ENCODE measurements at places on chromosomes 16 and 17.

DNA sequence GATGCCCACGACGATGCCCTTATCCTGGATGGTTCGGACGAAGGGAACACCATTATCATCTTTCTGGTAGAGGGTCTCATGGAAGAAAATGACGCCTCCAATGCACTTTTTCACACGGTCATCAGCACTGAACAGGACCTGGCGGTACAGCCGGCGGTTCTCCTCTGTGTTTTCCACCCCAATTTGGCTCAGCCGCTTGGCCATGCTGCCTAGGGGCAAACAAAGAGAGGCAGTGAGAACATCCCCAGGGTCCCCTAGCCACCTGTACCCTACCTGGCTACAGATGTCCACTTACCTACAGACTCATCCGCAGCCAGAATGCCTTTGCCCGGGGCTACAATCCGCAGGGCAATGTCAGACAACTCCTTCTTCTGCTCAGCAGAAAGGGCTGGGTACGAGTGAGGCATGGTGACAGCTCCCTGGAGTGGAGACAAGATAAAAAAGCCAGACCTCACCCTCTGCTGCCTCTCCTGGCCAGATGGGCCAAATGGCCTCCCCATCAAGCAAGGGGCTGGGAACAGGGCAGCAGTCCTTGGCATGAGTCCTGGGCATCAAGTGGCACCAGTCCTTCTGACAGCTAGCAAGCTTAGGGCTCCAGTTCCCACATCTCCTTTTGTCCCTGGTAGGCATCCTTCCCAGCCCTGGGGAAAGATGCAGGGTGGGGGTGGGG is 1.4 kb downstream of the ALDOC start:
- DNase-seq = no peak

GRCh38 chr16:80051040-80051439 is 450.5 kb upstream of the MAF start:
- no peak for DNase-seq

DNA sequence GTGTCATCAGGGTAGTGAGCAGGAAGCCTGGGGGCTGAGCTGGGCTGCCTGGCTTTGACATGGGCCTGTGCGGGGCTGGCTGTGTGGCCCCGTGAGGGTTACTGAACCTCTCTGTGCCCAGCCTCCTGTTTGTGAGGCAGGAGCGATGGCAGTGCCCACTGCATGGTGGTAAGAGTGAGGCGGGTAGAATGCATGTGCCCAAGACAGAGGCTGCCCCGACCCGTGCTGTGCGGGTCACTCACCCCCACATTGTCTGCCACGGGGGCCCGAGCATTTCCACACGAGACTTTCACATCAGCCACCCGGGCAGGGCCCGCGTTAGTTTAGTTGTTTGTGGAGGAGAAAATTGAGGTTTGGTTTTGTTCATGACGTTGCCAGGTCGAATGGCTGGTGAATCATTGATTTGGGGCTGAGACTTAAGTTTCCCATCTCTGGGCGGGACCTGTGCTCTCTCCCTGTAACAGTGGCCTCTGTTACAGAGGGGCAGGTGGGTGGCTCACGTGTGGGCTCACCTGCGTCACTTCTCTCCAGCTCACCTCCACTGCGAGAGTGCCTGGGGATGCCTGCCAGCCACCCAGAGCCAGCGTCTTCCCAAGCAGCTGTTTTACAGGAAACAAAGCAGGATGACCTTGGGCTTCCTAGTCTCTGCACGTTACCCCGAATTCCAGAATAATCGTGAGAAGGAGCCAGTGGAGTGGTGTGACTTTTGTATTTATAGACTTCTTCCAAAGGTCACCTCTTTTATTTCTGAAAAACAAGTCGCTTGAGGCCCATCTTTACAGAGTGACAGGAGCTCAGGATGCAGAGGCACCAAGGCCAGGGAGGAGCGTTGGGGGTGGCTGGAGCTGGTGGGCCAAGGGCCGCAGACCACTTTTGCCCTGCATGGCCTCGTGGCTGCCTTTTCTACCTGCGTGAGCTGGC is 150.6 kb downstream of the RPTOR start:
- no peak for DNase-seq

- DNase-seq = no peak
Measured at GRCh38 chr17:79095345-79096055, 20.9 kb downstream of the ENGASE start.

DNA sequence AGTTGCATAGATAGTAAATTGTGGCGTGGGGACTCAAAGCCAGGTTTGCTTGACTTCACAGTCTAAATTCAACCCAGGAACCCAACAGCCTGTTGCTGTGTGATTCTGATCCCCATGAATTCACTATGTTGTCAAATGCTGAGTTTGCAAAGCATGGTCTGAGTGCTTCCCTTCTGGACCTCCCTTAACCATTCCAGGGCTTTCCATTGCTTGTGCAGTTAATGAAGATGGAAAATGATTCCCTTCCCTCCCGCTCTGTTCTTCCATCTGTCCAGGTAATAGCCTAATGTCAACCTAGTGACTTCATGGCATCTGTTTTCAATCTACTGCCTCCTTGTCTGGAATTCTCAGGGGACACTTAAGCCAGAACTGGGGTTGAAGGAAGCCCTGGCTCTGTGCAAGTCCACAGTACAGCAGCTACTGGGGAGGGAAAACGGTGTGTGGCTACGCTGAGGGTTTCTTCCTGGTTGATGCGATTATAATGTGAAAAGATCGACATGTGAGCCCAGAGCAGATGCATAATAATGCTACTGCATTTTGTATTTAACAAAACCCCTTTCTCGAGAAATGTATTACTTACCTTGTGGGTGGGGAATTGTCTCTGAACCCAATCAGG is 206.7 kb downstream of the CDH13 start:
- no peak for DNase-seq

GRCh38 chr17:79395066-79395465 is 215.8 kb downstream of the RBFOX3 start:
- no peak for DNase-seq

DNA sequence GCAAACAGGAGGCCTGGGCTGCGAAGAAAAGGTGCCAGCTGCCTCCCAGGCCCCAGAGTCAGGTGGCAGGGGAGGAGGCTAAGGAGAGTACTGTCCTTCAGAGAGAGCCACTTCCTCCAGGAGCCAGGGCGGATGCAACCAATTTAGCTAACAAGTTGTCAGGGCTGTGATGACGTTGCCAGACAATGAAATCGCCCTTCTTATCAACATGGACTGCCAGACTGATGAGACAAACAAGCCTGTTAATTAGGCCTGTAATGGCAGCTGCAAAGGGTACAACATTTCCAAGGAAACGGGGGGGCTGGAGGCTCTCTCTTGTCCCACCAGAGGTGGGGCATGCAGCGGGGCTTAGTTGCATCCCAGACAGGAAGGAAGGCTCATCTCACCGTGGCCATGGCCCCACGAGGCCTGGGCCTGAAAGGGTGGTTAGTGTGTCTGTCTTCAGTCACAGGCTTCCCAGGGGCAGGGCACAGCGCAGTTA is 111.8 kb downstream of the SDK2 start:
- DNase-seq = no peak

GRCh38 chr17:81339191-81339533 is 44.1 kb upstream of the SLC38A10 start:
- DNase-seq = no peak

DNA sequence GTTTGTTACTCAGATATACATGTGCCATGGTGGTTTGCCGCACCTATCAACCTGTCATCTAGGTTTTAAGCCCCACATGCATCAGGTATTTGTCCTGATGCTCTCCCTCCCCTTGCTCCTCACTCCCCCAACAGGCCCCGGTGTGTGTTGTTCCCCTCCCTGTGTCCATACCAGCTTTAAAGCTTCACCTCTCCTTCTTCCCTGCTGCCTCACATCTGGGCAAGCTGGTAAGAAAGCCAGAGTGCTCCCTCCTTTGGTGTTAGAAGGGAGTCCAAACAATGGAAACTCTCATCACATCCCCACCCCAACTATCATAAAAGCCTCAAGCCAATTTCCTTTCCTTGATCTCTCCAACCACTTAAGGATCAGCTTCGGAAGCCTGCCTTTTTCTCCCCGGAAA is 1115.6 kb upstream of the GOT2 start:
- DNase-seq = no peak

DNA sequence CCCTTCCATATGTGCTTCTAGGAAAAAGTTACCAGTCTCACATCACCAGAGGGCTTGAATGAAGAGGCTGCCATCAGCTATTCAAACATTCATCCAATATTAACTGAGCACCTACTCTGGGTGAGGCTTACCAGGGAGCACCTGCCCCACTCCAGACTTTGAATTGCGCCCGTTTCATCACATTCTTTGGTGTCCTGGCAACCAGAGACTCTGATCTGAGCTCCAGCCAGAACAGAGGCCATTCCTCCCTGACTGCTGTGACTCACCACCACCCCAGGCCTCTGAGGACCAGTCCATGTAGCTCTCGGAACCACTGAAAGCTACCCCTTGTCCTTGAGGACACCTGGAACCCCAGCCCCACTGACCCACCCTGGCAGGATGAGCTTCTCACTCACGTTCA is at the start of gene C16orf96:
C16orf96 (plus strand) TSS at position 229 of the 400 bp plus-strand sequence; CDS start at position 379, 150 bp downstream.
- no peak for DNase-seq

- no peak for DNase-seq
Measured at GRCh38 chr17:47251421-47251940, 2.1 kb upstream of the ITGB3 start.

DNA sequence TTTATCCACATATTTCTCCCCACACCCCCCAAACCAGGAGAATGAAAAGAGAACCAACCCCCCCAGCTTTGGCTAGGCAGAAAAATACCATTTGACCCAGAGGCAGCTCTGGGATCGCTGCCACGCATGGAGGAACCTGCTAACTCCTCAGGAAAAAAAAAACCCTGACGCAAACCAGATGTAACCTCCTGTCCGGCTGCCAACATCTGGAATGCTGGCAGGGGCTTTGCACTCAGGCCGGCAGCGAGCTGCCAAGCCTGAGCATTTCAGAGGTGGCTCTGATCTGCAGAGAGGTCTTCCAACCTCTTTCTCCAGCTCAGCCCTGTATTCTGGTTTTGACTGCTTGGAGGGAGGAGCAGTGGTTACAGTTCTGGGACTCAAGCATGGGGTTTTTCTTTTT is 8.2 kb downstream of the IGFBP4 start:
- DNase-seq = no peak

- no peak for DNase-seq
Measured at GRCh38 chr17:44518032-44518431, 14.8 kb upstream of the GPATCH8 start.

DNA sequence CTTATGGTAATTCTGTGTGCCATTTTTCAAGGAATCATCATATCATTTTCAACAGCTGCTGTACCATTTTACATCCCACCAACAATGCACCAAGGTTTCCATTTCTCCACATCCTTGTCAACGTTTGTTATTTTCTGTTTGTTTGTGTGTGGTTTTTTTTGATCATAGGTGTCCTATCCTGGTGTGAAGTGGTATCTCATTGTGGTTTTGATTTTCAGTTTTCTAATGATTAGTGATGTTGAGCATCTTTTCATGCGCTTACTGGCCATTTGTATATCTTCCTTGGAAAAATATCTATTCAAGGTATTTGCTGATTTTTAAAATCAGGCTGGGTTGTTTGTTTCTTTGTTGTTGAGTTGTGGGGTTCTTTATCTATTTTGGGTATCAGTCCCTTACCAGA is 15.0 kb downstream of the CHD9 start:
- no peak for DNase-seq

- DNase-seq = no peak
Measured at GRCh38 chr17:62824290-62825131, 16.4 kb upstream of the MARCHF10 start.

GRCh38 chr17:82231562-82232321 is 2.9 kb downstream of the SLC16A3 start:
- no peak for DNase-seq

- DNase-seq = no peak
Measured at GRCh38 chr16:28910086-28911031, 14.7 kb downstream of the RABEP2 start.

- no peak for DNase-seq
Measured at GRCh38 chr17:7348478-7349242, 3.3 kb upstream of the KCTD11 start.

DNA sequence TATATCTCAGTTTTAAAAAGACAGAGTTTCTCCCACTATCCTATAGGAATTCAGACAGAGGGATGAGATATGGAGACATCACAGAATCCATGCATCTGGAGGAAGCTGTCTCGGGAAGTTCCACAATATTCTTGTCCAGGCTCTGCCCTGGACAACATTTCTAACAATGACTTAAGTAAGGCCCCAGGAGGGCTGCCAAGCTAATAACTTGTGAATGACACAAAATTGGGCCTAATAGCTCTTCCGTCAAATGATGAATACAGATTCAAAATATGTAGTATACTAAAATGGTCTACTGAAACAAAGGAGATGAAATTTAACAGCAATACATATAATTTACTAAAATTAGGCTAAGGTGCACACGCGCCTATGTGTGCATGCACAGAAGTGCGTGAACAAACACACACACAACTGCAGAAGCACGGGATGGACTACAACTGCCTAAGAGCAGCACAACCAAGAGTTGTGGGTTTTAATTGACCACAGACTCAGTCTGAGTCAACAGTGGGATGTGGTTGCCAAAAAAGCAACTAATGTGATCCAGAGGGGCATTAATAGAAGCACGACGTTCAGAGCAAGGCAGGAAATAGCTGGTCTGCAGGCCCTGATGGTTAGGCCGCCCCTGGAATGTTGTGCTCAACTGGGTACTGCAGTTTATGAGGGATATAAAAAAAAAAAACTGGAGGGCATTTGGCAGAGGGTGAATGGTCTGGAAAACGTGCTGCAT is 26.3 kb upstream of the HS3ST2 start:
- no peak for DNase-seq

DNA sequence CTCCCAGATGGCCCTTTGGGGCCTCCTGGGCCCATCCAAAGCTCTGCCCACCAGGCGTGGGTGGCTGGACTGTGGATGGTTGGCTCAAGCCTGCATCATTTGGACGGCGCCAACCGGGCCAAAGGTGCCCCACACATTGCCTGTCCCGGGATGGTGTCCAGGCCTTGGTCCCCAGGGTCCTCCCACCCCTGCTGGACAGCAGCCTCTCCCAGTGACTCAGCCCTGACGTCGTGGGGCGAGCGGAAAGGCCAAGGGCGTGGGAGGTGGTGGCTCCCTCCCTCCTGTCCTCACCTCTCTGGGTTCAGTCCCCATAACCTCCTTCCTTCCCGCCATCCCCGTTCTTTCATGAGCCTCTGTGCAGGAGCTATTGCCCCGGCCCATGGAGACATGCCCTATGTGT is 42.1 kb upstream of the DLX4 start:
- DNase-seq = no peak

- no peak for DNase-seq
Measured at GRCh38 chr17:9890124-9890523, 14.9 kb downstream of the RCVRN start.

DNA sequence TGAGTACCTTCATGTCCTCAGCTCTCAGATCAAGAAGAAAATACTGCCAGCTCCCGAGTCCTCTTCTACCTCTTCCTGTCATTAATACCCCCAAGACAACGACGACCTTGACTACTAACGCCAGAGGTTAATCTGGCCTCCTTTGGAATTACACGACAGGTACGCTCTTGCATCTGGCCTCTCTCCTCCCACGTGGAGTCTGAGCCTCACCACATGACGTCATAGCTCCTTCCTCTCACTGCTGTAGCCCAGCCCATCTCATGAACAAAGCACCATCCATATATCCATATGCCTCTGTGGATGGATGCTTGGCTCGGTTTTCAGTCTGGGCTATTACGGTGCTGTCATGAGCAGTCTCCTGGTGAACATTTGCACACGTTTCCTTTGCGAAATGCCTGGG is 110.2 kb upstream of the TNRC6C start:
- no peak for DNase-seq
